NCI-H526 treated with DMSO at 0.1 percent for 48 hours (cell line): ENCODE measurements at places on chromosomes 6 and 20.

DNA sequence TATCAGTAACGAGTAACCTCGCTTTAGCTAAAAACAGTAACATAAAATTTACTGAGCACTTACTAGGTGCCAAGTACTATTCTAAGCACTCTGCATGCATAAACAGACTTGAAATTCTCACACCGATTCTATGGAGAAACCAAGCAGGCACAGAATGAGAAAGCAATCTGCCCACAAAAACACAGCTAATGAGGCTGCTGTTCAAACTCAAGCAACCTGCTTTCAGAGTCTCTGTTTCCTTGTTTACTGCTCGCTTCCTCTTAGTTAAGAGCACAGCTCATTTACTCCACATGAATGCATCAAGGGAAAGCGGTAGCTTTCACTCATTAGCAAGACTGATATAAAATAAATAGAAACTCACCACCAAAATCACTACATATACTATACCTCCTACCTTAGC is 37.4 kb downstream of the PRKN start:
- DNase-seq = no peak

GRCh38 chr20:17712708-17713107 is 12.9 kb downstream of the BANF2 start:
- no peak for DNase-seq

GRCh38 chr6:15682965-15683822 is 20.4 kb upstream of the DTNBP1 start:
- no peak for DNase-seq

DNA sequence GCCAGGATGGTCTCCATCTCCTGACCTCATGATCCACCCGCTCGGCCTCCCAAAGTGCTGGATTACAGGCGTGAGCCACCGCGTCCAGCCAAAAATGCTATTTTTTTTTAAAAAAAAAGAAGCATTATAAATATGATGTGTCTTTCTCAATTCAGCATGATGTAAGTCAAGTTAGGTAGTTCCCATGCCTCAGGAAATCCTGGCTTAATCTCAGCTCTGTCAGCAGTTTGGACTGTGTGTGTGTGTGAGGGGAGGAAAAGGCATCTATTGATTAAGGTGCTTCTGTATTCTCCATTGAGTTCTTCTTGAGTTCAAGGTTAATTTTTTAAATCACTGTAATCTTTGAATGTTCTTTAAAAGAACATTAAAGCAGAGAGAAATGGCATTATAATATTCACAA is 51.5 kb downstream of the GMDS start:
- DNase-seq = no peak

- no peak for DNase-seq
These were observed 17.2 kb downstream of the KLHL31 start for GRCh38 chr6:53648184-53648943.
